ENCODE measurements at places on chromosomes 4 and X.

DNA sequence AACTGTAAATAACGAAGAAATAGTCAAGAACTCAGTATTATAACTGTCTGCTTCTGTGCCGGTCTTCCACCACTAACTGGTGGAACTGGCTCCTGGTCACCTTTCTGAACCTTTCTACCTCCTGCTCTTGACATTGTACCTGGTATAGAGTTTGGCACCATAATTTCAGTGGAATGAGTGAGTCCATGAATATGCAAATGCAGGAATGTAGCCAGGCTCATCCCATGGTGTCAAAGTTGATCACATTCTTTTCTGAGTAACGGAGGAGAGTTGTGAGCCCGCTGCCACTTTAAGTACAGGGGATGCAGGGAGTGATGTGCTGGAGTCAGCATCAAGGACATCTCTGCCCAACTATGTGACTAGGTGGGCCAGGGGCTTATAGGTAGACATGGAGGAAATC, 207.9 kb upstream of the HS3ST1 start:
- DNase-seq: no peak

GRCh38 chr4:154854362-154854761, 73.3 kb downstream of the RBM46 start:
- DNase-seq: no peak

- no peak for DNase-seq
Measured at GRCh38 chrX:57596109-57596508, 4.3 kb downstream of the ZXDB start.

- DNase-seq: no peak
Measured at GRCh38 chr4:5755679-5756078, 44.7 kb downstream of the EVC start.

DNA sequence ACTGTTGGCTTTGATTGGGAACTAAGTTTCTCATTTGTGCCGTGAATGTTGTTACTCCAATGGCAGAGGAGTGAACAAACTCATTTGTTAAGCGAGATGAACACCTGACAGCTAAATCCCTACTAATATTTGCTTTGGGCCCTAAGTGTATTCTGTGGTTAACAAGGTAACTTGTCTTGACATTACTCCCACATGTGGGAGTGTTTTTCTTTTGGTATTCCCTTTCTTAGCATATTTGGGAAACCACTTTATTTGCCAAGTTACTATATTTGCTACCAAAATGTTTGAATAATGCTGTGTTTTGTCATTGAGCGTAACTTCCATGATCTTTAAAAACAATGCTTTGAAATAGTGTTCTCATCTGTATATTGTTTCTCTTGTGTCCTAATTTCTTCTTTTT, 82.5 kb downstream of the ARHGAP10 start:
- DNase-seq: no peak

DNA sequence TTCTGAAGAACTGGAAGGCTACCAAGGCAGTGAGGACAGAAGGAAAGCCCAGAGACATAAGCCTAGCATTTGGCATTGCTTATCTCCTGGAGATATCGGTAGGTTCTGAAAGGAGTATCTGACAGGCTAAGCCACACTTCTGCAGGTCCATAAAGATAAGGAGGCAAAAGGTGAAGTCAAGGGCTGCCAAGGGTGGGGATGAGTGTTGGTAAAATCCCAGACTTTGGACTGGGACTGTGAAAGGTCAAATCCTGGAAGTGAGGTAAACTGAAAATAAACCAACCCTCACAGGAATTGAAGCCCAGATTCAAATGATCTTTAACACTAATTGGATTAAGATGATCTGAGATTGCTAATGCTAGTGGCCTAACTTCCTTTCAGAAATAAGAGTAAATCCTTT, 27.4 kb downstream of the GK start:
- no peak for DNase-seq

DNA sequence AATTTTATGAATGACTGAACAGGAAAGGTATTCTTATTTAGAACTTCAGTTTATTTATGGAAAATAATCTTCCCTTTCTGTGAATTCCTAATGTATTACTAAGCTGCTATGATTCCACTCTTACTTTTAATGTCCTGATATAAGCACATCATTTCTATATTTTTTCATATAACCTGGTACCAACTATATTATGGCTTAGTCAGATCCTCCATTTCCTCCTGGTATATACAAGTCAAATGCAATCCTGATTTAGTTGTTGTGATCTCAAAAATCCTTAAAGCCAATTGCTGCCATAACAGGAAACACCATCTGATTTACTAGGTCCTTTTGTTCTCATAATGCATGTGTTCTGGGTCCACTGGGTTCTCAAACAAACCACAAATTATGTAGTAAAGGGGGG, 26.8 kb downstream of the TRMT2B start:
- no peak for DNase-seq

GRCh38 chrX:112651766-112652165, 28.0 kb downstream of the LHFPL1 start:
- DNase-seq: no peak

GRCh38 chrX:47523713-47524166, 37.3 kb upstream of the ARAF start:
- DNase-seq: no peak

GRCh38 chrX:52368368-52369055, at the start of gene XAGE2:
TSS of gene XAGE2 (plus strand) at chrX:52369021. CDS start at chrX:52370015, 994 bp downstream.
- DNase-seq: no peak

- DNase-seq: no peak
Measured at GRCh38 chr4:26525136-26525770, 35.0 kb upstream of the CCKAR start.

DNA sequence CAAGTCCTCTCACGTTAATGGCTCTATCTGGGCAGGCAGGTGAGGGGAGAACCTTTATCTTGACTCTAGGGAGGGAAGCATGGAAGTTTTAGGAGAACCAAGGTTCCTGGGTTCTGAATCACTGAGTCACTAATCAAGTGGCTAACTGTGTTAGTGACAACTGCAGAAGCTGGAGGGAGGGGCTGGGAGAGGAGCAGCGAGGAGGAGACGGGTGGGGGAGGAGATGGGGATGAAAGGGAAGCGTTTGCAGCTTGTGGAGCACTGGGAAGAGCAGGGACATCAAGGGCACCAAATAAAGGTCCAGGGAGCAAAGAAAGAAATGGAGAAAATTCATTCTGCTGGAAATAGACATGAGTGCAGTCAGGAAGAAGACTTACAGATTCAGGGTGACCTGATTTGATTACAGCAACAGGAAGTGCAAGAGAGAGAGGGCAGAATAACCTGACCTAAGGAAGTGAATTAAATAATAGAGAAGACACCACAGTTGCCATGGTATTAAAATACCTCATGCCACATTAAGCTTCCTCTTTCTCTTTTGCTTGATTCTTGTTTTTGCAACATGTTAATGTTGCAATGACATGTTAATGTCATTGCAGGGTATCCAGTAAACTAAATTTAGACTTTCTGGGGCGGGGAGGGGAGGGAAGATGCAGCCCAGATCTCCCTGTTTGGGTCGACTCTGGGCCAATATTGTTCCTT, 4.5 kb upstream of the SETD7 start:
- no peak for DNase-seq

DNA sequence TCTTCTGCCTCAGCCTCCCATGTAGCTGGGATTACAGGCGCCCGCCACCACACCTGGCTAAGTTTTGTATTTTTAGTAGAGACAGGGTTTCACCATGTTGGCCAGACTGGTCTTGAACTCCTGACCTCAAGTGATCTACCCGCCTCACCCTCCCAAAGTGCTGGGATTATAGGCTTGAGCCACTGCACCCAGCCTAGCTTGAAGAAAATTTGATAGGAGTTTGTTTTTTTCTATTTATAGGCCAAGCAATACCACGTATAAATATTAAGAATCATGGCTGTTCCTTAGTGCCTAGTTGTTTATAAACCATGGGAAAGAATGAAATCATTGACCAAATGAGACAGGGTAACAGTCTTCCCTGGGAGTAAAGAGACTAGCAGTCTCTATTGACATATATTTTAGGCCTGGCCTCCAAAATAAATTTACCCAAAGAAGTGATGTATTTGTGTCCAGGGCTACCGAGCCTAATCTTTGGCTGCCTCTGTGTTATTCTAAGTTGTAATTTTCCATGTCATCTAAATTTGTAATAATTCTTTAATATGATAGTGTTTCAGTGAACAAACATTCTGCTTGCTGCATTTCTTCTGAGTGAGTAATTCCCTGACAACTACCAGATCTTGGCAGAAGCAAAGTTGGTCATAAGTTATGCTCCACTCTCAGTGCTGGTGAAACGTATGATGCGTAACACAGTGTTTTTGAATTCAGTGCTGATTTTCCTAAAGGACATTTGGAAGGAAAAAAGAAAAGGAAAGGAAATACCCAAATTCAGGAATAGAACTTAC, 10.3 kb downstream of the PKD2 start:
- DNase-seq: no peak

GRCh38 chrX:155314260-155314659, 20.2 kb downstream of the CLIC2 start:
- no peak for DNase-seq

GRCh38 chr4:111283066-111283677, 660.3 kb upstream of the PITX2 start:
- DNase-seq: peak; percentile 43

DNA sequence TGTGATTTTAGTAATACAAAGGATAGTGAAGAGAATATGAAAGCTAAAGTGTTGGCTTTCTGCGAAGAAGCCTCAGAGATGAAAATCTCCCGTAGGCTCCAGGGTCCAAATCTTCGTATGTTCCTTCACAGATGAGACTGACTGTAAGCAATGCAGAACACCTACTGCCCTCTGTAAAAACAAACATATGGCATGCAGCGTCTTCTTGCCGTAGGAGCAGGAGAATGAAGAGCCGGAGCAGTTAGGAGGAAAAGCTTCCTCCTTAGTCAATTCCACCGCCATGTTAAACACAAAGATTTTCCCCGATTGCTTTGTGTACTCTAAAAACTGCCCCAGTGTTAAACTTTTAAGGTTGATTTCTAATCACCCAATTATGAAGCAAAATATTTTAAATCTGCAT, 22.5 kb downstream of the RWDD4 start:
- DNase-seq: no peak

- DNase-seq: no peak
Measured at GRCh38 chr4:62619971-62620370, 1419.8 kb downstream of the ADGRL3 start.

DNA sequence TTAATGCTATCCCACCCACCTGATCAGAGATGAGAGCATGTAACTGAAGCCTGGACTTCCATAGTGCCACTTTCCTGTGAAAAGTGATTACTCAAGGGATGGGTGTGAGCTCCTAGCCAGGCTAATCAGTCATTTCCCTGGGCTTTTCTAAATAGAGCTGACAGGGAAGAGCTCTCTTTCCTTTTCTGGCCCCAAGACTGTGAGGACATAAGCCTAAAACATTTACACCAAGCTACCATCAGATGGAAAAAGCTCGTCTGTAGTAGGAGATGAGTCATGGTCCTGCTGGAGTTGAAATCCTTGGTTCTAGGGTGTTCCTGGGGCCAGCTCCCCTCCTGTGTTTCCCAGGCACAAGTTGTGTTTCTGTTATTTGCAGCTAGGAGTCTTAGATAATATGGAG, 52.4 kb upstream of the NDP start:
- DNase-seq: no peak

DNA sequence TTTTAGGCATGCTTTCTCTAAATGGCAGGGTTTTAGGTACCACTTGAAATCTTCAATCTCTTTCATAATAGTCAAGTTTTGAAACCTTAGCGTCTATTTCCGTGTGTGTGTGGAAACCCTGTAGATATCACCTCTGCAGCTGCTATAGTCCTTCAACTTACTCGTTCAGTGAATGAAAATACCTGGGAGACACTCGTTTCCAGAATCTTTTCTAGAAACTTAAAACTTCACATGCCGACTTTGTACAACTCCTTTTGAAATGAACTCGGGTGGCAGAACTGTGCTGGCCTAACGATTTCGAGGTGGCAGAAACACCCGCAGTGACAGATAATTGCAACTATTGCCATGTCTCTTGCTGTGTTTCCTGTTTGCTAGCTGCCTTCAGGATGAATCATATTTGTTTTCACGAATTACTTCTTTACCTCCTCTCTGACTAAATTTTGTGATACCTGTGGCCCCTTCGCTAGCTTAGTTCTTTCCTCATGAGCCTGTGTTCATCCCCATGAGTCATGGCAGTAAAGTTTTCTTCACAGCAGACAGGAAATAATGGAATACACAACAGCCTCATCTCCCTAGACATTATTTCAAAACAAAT, 104.7 kb upstream of the SMIM10 start:
- no peak for DNase-seq

DNA sequence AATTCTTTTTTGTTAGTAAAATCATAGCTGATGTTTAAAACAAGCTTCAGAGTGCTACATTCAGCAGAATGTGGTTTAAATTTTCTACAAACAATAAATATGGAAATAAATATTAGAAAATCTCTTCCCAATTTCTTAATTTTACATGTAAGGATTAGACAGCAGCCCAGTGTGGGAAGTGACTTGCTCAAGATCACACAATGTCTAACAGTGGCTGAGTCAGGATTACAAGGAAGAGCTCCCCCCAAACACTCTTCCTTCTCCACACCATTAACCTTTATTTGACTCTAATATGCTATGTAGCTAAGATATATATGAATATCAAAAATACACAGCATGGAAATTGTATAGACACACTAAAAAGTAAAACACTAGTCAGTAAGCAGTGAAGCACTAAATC, 59.5 kb downstream of the SLC10A7 start:
- no peak for DNase-seq

GRCh38 chr4:25694466-25694865, 38.8 kb downstream of the SLC34A2 start:
- DNase-seq: no peak

- no peak for DNase-seq
Measured at GRCh38 chrX:148813422-148813821, 313.0 kb downstream of the AFF2 start.

- DNase-seq: no peak
Measured at GRCh38 chr4:74547042-74547441, 102.1 kb downstream of the AREG start.

- DNase-seq: no peak
Measured at GRCh38 chr4:32987111-32987510, 2266.9 kb downstream of the PCDH7 start.

- DNase-seq: no peak
Measured at GRCh38 chrX:17030092-17030491, 83.6 kb downstream of the REPS2 start.

DNA sequence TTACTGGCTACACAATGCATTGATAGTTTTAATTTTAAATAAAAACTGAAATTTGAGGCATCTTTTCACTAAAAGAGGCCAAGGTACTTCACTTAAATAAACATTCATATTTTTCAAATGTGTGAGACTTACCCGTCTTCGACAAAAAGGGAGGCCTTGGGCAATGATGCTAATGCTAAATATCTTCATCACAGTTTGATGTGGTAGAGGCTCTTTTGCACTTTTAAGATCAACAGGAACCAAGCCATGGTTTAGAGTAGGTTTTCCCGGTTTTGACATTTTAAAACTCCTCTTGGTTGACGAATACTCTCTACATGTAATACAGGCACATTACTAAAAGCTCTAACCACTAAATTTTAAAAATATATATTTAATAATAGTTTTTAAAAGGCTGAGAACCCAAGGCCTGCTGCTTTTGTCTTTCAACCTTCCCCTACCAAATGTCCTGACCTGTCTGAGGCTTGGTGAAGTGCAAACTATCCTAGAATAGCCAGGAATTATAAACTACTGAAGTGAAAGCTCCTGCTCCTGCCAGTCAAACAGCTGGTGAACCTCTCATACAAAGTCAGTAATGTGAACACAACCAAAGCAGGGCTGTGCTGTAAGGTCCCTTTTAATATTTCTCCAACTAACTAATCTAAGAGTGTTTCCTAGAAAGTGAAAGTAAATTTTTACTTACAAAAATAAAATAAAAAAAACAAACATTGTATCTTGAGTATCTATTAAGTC, 153.7 kb downstream of the FBXW7 start:
- no peak for DNase-seq

Measured in stimulated activated CD4-positive, alpha-beta T cell treated with anti-CD3 and anti-CD28 coated beads, Interleukin-2, amount 100 ng/mL, for 24 hours (primary cell).